ENCODE measurements at places on chromosomes 1 and 21.

GRCh38 chr1:29462096-29462495 lies 225.8 kb downstream of the PTPRU start:
- no peak for DNase-seq

DNA sequence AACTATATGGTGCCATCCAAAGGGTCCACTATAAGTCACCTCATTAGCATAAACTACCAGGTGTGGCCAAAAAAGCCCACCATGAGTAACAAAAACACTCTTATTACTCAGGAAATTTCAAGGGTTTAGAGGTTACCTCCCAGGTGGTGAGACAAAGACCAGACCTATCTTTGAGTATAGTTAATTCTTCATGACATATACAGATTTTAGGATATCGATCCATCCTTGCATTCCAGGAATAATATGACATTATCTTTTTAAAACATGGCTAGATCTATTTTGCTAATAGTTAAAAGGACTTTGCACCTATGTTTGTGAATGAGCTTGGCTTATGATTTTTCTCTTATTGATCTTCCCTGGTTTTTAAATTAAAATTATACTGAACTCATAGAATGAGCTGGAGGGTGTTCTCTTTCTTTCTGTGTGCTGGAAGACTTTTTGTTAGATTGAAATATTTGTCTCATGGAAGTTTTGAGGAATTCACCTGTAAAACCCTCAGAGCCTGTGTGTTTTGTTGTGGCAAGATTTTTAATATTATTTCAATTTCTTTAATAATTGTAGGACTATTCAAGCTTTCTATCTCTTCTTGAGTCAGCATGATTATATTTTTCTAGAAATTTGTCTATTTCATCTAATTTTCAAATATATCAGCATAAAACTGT lies 138.7 kb upstream of the SLC45A1 start:
- DNase-seq, result no peak

- no peak for DNase-seq
These were observed 309.9 kb upstream of the PRMT6 start for GRCh38 chr1:106746448-106747085.

DNA sequence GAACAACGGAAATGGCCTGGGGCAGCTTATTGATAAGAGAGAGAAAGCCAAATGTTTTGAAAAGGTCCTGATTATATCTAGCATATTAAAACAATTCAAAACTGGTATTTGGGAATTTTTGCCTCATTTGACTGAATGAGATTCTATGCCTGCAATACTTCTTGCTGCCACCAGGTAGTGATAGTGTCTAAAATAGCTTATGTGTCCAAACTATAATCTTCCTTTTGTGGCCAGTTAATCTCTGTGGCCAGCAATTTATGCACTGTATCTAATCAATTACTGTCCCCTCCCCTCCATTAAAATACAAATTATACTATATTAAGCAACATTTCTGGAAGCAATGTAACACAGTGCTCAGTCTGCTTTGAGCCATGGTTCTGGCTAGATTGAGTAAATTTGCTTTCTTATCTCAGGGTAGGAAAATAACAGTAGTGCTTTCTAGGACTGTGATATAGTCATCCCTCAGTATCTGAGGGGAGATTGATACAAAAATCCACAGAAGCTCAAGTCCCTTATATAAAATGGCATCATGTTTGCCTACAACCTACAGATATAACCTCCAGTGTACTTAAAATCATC lies 91.8 kb downstream of the FOXD2 start:
- DNase-seq, result no peak

DNA sequence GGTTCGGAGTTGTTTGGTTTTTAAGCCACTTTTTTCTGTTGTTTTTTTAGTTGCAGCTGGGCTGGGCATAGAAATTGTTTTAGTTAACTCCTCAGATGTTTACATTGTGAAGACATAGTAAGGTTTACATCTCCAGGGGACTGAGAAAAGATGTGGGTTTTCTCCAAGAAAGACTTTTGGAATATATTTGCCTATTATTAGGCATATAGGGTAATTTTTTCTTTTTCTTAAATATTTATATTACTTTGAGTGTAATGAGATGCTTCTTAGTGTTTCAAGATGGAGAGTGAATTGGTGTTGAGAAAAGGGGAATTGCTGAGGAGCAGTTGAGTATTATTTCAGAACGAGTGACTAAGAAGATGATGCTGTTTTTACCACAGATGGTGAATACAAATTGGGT lies 26.6 kb upstream of the PIGK start:
- no peak for DNase-seq

- no peak for DNase-seq
These were observed 390.4 kb downstream of the OMA1 start for GRCh38 chr1:58156124-58156468.

DNA sequence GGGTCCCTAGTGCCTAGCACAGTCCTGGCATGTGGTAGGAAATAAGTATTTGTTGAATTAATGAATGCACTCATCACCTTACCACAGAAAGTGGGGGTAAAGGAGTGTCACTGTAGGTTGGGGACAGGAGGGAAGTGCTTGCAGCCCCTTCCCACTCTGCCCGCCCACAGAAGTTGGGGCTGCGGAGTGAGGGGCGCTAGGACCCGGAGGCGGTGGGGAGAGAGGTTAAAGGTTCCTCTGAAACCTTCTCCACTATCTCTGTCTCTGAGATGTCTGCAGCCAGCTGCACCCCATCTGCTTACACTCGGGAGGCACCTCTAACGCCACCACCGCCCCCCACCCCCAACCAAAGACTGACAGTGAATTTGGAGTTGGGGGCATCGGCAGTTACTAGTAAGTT lies 1.4 kb upstream of the WNT2B start:
- DNase-seq, result no peak

DNA sequence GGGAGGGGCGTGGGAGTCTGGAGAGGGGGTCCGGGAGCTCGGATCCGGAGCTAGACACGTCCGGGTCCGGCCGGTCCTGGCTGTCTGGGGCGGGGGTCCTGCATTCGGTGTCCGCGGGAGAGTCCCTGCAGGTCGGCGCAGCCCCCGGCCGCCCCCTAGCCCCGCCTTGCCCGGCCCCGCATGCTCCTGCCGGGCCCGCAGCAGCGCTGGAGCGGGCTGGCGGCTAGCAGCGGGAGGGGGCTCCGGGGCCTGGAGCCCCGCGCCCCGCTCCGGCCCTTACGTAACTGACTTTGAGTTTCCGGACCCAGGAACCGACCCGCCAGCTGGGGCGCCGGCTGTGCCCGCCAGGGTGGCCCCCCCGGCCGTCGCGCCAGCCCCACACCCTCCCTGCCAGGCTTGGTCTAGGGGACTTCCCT lies 26.9 kb upstream of the EPB41 start:
- peak; percentile 52 for DNase-seq

DNA sequence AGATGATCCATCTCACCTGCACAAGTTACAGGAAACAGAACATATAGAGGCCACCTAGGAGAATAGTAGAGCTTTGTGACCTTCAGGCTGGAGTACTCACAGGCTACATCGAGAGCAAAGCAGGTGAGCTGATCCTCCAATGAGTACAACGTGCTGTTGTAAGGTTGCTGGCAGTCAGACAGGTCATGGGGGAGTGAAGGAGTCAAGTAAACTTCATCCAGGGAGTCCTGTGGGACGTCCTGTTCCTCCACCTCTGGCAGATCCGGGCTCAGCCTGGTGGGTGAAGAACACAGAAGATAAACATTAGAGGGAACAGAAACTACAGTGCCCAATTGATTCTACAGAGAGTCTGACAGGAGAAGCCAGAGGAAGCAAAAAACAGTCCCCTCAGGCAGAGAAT lies 62.5 kb downstream of the PRKAB2 start:
- no peak for DNase-seq

GRCh38 chr1:22685591-22686059 lies 25.0 kb upstream of the EPHB2 start:
- no peak for DNase-seq

DNA sequence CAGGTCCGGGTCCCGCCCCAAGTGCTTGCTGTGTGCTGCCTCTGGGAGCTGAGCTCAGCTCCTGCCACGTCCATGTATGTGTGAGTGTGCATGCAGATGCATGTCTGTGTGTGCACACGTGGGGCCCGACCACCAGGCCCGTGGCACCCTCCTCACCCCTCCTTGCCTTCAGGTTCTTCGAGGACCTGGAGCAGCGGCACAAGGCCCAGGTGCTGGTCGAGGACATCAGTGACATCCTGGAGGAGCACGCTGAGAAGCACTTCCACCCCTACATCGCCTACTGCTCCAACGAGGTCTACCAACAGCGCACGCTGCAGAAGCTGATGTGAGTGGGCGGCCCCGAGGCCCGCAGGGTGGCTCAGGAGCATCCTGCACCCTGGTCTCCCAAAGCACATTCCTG lies 18.4 kb downstream of the ARHGEF16 start:
- DNase-seq, result no peak

- no peak for DNase-seq
These were observed 658.5 kb downstream of the AJAP1 start for GRCh38 chr1:5312862-5313261.

- no peak for DNase-seq
These were observed 65.2 kb upstream of the TRABD2B start for GRCh38 chr1:48062353-48062752.

GRCh38 chr1:205144751-205145150 lies 23.0 kb upstream of the RBBP5 start:
- no peak for DNase-seq

All from CD4-positive, alpha-beta T cell treated with Interleukin-15 for 4 hours (primary cell).